ENCODE measurements at places on chromosomes 11 and 22.

GRCh38 chr11:108916935-108917334, 252.1 kb downstream of the DDX10 start:
- no peak for DNase-seq

- no peak for DNase-seq
Measured at GRCh38 chr11:102323542-102324251, 6.4 kb downstream of the BIRC3 start.

DNA sequence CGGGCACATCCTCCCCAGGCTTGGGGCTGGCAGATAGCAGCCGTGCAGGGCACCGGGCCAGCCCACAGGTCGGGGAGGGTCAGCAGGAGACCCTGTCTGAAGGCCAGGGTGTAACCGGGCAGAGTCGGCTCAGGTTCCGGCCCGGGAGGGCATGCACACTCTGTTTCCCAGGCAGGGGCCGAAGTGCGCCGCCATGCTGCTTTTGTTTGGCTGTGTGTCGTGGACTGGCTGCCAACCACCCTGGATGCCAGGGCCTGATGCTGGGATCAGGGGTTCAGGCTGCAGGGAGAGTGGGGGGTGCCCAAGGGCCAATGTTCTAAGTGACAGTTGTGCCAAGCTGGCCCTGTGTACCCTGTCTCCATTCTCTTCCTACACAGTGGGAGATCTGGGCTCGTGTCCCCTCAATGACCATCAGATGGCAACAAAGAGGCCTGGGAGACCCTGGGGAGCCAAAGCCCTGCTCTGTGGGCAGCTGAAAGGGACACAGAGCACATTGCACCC, 120.9 kb upstream of the B3GAT1 start:
- DNase-seq: no peak

DNA sequence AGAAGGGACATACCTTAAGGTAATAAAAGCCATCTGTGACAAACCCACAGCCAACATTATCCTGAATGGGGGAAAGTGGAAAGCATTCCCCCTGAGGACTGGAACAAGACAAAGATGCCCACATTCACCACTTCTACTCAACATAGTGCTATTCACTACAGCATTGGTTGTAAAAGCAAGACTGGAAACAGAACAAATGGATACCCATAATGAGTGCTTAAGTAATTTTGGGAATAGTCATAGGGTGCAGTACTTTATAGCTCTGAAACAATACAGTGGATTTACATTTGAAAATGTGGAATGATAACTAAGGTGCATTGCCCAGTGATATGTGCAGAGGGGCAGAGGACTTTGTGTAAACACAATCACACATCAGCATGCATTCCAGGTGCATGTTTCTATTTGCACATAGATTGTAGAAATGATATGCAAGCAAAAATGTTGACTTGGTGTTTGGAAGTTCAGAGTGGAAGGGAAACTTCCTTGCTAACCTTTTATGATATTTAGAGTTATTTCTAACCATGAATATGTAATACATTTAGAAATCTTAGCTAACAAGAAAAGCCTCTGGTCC, 112.3 kb downstream of the IGLL1 start:
- DNase-seq: no peak

GRCh38 chr11:108224911-108225786, 2.3 kb downstream of the ATM start:
- peak; percentile 25 for DNase-seq

- DNase-seq: no peak
Measured at GRCh38 chr11:69552951-69553350, 71.5 kb downstream of the LINC01488 start.

DNA sequence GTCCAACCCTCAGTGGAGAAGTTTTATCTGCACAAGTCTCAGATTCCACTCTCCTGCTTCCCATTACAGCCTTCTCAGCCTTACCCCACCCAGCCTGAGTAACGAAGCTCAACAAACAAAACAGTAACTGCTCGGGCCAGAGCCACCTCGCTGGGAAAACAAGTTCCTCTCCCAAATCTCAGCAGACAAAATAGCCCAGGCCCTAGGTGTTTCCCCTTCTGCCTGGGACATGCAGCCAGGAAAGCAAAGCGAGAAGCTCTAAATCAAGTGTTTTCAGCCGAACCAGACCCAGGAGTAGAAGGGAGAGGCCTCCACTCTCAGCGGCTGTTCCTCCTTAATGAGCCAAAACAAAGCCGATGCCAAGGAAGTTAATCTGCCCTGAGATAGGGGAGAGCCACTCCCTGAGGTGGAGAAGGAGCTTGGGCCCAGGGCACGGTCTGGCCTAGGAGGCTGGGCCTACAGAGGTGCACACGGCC, 44.0 kb downstream of the LIF start:
- DNase-seq: no peak

DNA sequence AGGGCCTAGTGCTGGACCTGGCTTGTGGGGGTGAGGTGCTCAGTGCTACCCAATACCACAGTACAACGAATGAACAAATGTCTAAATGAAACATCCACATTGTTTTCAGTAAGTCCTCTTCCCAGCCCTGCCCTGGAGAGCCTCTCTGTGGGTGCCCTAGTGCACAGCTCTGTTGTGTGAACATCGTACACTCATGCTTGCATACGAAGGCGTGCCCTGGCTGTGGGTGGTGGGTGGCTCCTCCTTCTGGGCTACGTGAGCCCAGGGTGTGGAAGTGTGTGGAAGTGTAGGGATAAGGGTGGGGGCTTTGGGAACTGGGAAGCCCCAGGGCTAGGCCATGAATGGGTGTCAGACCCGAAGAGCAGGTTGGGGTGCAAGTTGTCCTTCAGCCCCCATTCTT, 592 bp upstream of the NLRX1 start:
- DNase-seq: no peak

DNA sequence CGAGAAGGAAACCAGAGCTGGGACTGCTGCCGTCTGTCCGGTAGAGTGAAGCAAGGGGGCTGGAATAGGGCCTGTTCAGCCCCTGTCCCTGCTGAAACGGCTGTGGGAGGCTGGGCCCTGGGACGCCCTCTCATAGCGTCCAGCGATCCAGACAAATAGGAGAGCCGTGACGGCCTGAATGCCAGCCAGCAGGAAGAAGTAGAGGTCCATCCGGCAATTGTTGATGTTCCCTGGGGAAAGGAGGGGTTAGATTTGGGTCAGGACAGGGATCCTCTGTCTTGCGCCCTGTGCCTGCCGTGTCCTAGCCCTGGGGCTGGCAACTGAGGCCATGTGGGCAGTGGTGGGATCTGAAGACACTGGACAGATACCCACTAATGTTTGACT, 12.9 kb downstream of the TMEM132A start:
- DNase-seq: no peak

- DNase-seq: no peak
Measured at GRCh38 chr11:70590356-70590991, 192.1 kb downstream of the CTTN start.

DNA sequence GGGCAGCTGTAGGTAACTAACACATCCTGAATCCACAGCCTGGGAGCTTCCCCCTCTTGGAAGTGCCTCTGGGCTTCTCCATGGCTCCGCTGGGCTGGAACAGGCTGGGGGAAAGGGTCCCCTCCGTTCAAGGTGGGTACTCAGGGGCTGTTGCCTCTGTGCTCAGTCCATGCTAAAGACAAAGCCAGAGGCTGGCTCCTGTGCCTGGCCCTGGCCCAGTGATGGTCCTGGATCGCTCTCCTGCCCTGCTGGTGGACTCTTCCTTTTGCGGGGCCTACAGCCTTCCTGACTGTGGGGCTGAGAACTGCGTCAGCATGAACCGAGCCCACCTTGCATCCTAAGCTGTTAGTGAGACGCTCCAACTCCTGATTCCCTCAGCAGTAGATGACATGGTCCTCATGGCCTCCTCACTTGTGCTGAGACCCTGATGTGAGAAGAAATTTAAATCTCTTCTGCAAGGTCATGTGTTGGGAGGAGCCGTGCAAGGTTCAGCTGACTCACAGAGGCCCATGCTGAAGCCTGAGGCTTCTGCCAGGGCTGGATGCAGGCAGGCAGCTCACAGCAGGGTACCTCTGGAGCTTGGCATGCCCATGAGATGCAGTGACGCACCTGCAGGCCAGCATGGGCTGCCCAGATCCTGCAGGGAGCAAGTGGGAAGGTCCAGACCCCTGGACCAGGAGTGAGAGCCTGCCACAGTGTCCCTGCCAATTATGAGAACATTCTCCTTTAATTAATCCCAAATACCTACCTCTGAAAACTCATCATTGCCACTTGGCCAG, 1285.5 kb downstream of the TBC1D22A start:
- no peak for DNase-seq

DNA sequence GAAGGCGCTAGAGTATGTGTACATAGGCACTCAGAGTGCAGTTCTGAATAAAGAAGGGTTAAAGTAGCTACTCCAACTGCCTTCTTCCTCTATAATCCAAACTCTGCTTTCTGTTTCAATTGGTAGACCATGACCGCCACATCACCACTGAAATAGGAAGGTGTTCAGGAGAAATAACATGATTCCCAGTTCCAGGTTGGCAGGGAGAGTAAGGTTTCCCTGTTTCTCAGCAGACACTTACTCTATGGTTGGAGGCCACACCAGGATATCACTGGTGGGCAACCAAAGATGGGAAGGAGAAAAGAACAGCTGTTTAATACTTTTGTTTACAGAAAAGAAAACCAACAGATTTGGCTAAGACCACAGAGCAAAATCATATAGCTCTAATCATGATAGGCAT, 37.9 kb downstream of the PAK1 start:
- DNase-seq: no peak

DNA sequence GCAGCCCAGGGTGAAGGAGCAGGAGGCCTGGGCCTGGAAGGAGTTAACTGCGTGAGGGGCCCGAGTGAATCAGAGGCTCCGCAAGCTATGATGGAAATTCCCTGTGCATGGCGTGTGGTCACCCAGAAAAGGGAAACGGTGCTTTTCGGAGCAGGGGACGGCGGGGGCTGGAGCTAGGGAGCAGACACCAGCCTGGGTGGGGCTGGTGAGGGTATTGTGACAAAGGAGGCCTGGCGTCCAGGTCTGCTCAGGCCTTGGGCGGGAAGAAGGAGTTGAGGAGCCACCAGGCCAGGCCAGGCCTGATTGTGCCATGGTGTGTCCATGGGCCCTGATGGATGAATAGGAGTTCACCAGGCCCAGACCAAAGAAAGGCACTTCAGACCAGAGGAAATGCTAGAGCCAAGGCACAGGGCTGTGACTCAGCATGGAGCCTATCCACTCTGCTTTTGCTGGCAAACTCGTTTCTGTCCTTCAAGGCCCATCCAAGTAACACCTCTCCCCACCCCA, 12.8 kb upstream of the SPI1 start:
- DNase-seq: no peak

- DNase-seq: no peak
Measured at GRCh38 chr11:65182258-65183170, 786 bp downstream of the CAPN1 start.

GRCh38 chr11:114079511-114080065, 20.1 kb downstream of the ZBTB16 start:
- no peak for DNase-seq

GRCh38 chr11:96017856-96018255, 93.9 kb upstream of the MTMR2 start:
- no peak for DNase-seq

DNA sequence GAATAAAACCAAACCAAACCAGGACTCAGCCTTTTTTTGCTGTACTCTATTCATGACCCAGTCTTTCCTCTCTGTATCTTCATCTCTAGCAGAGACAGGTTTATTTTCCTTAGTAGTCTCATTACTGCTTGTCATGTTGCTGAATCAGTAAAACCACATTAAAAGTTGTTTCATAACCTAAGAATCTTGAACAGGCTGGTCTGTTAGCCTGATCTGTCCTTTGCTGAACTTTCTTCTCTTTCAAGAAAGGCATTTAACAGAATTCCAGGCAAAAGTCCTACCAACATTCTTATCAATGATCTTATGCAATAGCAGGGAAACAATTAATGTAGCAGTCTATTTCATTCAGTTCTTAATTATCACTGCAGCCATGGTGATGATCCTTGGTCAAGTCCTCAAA, 197.7 kb downstream of the CASP12 start:
- DNase-seq: no peak

GRCh38 chr11:85661972-85662664, 2.8 kb downstream of the CREBZF start:
- DNase-seq: no peak

- peak; percentile 9 for DNase-seq
Measured at GRCh38 chr22:17087498-17088131, 2.8 kb downstream of the IL17RA start.

- no peak for DNase-seq
Measured at GRCh38 chr11:70207531-70208131, 4.5 kb downstream of the FADD start.

DNA sequence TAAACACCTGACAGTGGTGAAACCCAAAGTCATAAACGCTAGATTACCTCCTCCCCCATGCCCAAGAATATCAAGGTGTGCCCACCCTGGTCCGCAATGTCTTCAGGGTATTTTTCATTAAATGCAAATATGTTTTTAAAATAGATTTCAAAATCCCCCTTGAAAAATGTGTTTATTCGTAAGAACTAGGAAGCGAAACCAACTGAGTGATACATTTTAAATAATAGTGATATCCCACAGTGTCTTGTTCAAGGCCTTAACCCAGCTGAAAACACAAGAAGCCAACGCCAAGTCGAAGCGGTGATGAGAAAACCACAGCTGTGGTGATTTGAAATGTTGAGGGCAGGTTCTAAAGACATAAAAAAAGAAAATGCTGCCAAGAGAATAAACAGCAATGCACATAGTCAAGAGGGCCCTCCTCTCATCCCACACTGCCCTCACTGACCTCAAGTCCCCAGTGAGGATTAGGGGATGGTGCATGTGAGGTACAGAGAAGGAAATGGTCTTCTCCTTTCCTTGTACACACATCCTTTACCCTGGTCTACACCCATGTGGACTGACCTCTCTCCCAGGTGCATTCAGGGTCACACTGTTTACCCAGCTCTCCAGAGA, 25.5 kb downstream of the KCNJ1 start:
- no peak for DNase-seq

DNA sequence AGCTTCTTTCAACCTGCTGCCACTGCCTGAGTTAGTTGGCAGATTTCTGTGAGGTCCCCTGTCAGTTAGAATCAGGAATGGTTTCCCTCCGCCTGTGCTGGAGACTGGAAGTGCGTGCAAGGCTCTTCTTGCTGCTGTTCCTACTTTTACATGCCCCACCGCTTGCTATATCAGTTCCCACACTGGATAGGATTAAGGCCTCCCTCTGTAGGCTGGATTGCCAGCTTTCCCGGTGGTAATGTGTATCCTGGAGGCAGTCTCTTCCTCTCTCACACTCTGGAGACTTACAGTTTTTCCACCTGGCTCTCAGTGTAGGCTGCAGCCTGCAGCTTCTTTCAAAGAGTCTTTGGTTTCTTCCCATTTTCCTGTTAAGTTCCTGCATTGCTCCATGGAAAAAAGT, 66.5 kb downstream of the ARHGAP42 start:
- no peak for DNase-seq

DNA sequence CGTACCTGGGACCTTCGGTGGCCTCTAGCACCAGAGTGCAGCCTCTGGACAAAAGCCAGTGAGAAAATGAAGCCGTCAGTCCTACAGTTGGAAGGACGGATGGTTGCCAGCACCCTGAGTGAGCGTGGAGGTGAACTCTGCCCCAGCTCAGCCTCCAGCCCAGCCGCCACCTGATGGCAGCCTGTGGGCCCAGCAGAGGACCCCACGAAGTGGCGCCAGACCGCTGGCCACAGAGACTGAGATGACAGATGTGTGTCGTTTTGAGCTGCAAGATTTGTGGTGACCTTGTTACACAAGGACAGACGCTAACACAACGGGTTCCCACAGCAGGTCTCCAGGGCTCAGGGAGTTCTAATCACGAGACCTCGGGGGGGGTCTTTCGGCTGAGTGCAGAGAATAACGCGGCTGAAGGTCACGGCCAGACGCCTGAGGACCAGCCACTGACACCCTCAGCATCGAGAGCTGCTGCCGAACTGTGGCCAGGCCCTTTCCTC, 75.0 kb downstream of the BRD1 start:
- no peak for DNase-seq

All from stimulated activated naive CD4-positive, alpha-beta T cell treated with Interleukin-2 at 50 U/mL for 16 hours (primary cell).